Skeletal muscle cell (primary cell): ENCODE measurements at places on chromosomes 16 and 17.
A peak's percentile ranks its signal among the peaks of the same experiment; 100 is the strongest.

GRCh38 chr17:79036596-79036995 is 12.6 kb downstream of the C1QTNF1 start:
- peak; percentile 79 for DNase-seq

DNA sequence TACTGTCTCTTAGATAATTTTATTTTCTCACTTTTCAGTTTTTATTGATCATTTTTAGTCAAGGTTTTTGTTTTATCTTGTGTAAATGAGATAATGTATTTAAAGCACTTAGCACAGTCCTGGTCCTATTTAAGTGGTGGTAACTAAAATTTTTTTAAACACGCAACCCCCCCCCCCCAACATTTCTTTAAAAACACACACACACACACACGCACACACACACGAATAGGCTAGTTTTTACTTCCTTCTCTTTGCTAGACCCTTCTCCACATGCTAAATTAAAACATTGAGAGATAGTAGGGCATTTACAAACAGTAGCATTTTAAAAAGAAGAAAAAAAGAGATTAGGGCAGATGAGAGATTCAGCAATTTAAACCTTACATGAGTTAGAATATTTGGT is 5.0 kb downstream of the NFATC3 start:
- DNase-seq = no peak

DNA sequence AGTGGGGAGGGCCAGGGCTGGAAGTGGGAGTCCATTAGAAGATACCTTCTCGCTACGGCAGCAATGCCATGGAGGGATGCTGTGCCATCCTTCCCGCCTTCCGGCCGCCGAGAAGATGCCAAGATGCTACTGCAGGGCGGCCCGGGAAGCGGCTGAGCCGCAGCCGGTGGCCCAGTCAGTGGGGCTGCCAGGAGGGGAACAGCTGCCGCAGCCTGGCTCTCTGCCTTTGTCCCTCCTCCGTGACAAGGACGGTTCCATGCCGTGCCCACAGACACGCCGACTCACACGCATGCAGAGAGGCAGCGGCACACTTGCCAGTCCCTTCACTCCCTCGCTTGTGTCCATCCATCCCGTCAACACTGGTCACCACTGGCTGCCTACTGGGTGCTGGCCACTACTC is 20.2 kb upstream of the NCBP3 start:
- no peak for DNase-seq

DNA sequence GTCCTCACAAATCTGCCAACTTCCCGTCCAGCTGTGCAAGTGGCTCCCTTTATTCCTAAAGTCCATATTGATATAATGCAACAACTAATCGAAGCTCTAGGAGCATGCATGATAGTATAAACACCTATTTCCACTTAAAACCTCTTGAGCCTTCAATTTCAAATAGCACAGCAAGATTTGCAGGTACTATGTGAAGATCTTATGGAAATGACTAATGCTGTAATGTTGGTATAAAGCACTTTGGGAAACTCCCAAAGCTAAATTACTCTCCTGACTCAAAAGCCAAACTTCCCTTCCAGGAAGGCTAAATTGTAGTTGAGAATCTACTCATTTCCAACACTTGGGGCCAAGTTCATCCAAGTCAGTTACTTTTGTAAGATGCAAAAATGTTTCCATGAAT is 287.6 kb upstream of the CDH11 start:
- no peak for DNase-seq

DNA sequence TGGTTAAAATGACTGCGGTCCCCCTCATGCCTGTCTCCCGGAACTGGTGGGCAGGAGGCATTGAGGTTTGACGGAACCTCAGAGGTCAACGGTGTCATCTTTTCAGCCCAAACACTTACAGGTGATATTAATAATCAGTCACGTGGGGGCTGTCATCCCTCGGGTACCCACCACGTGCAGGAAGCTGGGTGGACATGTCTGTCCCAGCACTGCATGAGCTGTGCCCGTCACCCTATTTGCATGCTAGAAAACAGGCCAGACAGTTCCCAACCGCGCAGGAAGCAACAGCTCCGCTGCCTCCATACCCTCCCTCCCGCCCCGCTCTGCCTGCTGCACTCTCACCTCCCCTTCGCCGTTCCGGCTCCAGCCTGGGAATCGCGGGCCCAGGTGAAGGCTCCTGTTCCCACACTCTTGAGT is 1.4 kb downstream of the SYNGR3 start:
- DNase-seq = no peak

- DNase-seq = no peak
These were observed 31.5 kb downstream of the MPRIP start for GRCh38 chr17:17073581-17074403.

DNA sequence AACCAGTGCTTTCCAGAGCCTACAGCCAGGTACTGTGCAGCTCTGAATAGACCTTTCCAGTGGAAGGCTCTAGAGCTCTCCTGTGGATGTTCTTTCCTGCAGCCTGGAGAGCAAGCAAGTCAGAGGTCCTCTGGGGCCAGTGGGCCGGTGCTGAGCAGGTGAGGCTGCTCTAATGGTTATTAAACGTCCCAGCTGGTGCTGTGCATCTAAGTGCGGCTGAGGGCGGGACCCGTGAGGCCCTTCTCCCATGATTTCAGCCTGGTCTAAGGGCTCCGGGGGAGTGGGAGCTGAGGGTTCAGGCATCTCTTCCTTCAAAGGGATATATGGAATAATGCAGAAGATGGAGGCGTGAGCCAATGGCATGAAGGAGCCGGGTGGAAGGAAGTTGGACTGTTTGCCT is 83.7 kb upstream of the SDK2 start:
- DNase-seq = no peak

- DNase-seq = no peak
These were observed 16.2 kb downstream of the NETO2 start for GRCh38 chr16:47127541-47127940.

GRCh38 chr17:33080091-33080490 is 88.4 kb downstream of the SPACA3 start:
- no peak for DNase-seq

DNA sequence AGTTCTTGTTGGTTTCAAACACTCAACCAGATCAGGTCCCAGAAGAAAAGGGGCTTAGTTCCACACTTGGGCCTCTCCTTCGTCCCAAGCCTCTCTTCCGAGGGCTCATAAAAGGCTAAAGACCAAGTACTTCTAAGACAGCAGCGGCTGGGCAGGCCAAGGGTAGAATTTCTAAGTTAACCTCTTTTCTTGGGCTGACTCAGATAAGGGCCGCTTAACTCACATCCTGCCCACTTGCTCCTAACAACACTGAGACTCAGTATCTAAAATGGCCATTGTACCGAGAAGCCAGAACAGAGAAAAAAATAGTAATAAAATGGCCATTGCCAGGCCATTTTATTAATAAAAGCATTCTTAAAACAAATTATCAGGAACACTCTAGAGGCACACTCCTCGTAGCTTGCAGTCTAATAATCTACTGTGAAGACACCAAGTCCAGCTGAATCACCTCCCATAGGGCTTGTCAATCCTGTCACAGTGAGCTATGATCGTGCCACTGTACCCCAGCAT is 42.1 kb downstream of the RANBP10 start:
- DNase-seq = no peak

DNA sequence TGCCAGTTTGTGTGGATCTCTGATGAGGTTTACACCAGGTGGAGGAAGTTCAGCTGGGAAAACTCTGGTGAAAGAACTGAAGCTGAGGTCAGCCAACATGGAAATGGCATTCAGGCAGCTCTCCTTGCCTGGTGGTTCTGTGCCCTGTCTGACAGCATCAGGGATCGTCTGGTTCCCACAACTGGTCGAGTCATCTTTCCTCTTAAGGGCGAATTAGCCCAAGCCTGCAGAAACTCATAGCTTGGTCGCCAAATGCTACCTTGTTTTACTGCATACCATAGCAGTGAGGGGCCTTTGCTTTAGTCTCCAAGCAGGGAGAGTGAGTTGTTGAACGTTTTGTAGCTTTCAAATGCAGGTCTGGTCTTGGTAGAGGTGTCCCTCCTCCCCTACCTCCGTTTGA is 7.2 kb downstream of the PLCG2 start:
- DNase-seq = no peak

- no peak for DNase-seq
These were observed 52.6 kb downstream of the PLCG2 start for GRCh38 chr16:81831722-81832126.

GRCh38 chr16:19174478-19174877 is 6.4 kb downstream of the SYT17 start:
- DNase-seq = no peak

DNA sequence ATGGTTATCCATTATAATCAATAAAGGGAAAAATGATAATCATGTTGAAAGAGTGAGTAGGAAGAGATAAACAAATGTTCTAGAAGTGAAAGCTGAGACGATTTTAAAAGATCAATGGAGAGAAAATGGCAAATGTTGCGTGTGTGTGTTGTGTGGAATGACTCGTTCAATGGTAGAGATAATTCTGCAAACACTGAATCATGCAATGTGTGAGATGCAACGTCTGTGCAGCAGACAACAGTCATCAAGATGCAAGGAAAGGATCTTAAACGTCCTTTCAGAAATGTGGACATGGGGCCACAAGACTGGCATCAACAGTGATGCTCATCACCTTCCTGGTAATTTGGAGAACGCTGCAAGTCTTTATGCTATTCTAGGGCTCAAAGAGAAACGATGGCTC is 124.4 kb downstream of the CDYL2 start:
- DNase-seq = no peak

DNA sequence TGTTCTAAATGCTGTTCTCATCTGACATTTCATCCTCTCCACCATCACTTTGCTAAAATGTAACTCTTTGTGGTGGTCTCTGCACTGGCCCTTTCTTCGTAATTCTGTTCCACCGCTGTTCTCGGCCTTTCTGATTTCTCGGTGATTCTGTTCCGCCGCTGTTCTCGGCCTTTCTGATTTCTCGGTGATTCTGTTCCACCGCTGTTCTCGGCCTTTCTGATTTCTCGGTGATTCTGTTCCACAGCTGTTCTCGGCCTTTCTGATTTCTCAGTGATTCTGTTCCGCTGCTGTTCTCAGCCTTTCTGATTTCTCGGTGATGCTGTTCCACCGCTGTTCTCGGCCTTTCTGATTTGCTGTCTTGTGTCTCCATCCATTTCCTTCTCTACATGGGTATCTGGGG is 12.3 kb downstream of the FOXF1 start:
- no peak for DNase-seq

DNA sequence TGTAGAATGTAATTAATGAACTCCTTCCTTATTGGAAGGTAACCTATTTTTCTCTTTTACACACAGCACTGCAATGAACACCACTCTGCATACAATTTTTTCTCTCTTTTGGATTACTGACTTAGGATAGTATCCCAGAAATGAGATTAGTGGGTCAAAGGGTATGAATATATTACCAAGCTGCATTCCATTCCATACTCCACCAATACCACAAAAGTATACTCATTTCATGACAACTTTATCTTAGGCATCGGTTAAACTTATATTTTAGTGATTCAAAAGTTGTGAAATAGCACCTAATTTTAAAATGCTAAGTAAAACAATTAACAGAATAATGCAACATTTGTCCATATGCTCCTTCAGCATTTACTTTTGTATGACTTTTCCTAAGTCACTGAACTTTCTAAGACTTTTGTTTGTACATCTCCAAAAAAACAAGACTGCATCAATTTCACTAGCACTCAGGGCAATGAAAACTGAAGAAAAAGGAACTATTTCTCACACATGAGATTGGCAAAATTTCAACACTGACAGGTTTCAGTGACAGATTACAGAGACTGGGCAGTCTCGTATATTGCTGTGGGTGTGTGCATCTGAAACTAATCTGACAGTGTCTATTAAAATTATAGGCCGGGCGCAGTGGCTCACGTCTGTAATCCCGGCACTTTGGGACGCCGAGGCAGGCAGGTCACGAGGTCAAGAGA is 32.1 kb downstream of the HELZ start:
- peak; percentile 39 for DNase-seq

DNA sequence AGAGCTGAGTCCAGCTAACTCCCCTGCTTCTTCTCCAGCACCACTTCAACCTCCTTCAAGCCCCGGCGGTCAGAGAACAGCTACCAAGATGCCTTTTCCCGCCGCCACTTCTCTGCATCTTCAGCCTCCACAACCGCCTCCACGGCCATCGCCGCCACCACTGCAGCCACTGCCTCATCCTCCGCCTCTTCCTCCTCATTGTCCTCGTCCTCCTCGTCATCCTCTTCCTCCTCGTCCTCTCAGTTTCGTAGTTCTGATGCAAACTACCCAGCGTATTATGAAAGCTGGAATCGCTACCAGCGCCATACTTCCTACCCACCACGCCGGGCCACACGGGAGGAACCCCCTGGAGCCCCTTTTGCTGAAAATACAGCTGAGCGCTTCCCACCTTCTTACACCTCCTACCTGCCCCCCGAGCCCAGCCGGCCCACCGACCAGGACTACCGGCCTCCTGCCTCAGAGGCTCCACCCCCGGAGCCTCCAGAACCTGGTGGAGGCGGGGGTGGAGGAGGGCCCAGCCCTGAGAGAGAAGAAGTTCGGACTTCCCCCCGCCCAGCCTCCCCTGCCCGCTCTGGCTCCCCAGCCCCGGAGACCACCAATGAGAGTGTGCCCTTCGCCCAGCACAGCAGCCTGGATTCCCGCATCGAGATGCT is 7.1 kb downstream of the SETD1A start:
- DNase-seq = no peak

DNA sequence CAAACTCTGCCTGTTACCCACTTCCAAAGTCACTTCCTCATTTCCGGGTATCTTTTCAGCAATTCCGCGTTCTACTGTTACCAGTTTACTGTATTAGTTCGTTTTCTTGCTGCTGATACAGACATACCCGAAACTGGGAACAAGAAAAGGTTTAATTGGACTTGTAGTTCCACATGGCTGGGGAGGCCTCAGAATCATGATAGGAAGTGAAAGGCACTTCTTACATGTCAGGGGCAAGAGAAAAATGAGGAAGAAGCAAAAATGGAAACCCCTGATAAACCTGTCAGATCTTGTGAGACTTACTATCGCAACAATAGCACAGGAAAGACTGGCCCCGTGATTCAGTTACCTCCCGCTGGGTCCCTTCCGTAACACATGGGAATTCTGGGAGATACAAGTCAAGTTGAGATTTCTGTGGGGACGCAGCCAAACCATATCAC is 30.9 kb downstream of the PAFAH1B1 start:
- no peak for DNase-seq

- DNase-seq = peak; percentile 86
These were observed 108.2 kb downstream of the SLC39A11 start for GRCh38 chr17:72984145-72984925.

GRCh38 chr17:31269578-31269983 is 27.5 kb downstream of the OMG start:
- peak; percentile 93 for DNase-seq

DNA sequence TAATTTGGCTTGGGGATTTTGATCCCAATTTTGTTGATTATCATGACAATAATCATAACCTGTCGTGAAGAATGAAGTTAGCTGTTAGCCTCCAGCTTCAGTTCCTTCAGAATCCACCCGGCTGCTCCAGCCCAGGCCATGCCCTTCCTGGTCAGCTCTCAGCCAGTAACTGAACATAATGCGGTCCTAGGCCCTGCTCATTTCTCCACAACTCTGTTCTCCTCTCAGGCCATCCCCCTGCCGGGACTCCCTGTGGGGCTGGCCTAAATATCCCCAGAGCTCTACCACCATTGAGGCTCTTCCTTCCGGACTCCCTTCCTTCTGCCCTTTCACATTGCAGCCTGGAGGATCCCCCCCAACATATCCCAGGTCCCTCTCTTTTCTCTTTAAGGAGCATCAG is 833.4 kb upstream of the GOT2 start:
- no peak for DNase-seq

- no peak for DNase-seq
These were observed 5.3 kb upstream of the WWOX start for GRCh38 chr16:78094166-78094565.
